ENCODE measurements at places on chromosomes 12 and 14. TPM values are rescaled to one million over a fixed set of nuclear protein-coding genes. Genes with fewer than 3 reads are reported as not detected.

- no peak for DNase-seq
These were observed 68.5 kb downstream of the AEBP2 start for GRCh38 chr12:19507823-19508222.

- DNase-seq, result no peak
These were observed 291.5 kb downstream of the NELL2 start for GRCh38 chr12:44584625-44585024.

GRCh38 chr14:27506272-27506671, 908.4 kb upstream of the NOVA1 start:
- DNase-seq, result no peak

NFKBIA gene
- polyA plus RNA-seq, result 58.5 TPM

All from right renal pelvis (tissue), 4 donors.